ENCODE measurements at places on chromosomes 2 and 18.

DNA sequence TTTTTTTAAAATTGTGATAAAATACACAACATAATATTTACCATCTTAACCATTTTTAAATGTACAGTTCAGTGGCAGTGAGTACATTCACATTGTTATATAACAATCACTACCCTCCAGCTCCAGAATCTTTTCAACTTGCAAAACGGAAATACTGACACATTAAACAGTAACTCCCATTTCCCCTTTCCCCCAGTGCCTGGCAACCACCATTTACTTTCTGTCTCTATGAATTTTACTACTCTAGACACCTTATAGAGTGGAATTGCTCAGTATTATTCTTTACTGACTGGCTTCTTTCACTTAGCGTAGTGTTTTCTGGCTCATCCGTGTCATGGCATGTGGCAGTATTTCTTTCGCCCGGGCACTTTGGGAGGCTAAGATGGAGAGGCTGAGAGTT is 32.6 kb downstream of the FASTKD2 start:
- no peak for DNase-seq

DNA sequence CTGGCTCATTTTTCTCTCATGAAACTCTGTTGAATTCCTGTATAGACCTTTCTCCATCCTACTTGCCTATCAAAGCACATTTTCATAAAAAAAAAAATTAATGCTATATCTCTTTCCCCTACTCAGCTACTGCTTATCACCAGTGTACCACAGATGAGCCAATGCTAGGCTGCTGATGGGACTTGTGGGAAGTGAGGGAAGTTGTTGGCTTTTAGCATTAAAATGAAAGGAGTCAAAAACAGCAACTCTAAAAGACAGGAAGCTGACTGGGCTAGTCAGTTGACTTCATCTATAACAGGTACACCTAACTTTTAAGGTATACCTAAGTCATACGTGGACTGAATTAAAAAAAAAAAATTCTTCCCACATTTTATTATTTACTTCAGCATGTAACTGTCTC is 102.1 kb downstream of the FAM117B start:
- no peak for DNase-seq

DNA sequence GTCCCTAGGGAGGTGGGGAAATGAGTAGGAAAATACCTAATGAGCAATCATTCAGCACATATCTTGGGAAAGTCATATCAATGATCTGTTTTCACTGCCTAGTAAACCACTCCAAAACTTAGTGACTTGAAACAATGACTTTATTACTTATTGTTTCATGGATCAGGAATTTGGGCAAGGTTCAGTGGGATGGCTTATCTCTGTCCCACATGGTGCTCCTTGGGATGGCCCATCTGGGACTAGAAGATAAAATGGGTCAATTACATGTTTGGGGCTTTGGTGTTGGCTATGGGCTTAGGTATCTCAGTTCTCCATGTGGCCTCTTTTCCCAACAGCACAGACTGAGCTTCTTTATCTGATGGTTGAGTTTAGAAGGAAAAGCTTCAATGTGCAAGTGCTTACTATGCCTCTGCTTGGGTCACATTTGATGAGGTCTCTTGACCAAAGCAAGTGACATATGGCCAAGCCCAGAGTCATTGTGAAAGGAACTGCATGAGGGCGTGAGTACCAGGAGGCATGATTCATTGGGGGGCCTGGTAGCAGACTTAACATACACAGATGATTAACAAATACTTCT is 218.1 kb upstream of the TNP1 start:
- no peak for DNase-seq

GRCh38 chr2:14614017-14614416 is 18.5 kb upstream of the LRATD1 start:
- no peak for DNase-seq

DNA sequence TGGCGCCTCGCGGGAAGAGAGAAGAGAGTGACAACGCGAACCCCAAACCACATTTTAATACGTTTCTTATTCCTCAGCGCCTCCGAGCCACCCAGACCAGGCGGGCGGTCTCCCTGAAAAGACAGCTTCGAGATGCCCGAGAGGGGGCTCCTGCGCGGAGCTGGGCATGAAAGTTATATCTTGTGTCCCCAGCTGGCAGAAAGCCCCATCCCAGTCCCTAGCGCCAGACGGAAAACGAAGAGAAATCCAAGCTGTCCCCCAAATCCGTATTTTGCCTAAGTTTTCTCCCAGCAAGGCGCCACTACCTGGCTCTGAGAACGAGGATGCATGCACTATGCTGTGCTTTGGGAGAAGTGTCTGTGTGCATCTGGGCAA is 797 bp downstream of the NXPH2 start:
- DNase-seq = no peak

DNA sequence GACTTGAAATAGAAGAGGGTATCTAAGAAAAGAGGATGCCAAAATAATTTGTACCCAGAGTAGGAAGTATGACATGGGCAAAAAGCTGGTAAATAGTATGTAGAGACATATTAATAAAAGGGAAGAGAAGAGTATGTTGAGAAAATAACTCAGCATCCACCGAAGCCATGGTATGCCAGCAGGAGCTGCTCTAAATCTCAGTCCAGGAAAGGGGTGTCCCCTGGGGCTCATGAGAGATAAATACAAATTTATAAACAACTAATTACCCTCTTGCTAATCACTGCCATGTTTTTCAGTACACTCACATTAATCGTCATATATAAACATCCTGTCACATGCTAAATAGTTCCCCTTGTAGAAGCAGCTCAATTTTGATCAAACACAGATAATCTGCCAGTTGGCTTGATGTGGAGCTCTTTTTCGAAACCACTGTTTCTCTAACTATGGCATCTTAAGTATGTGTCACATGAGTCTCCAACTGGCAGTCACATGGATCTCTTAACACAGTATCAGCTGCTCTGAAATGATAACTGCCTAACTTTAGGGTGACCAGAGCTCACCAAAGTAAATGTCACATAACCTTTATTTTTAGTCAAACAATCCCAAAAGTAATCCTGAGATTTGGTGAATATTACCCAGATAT is 31.9 kb downstream of the EXOC6B start:
- no peak for DNase-seq

- no peak for DNase-seq
These were observed 796 bp downstream of the RFTN2 start for GRCh38 chr2:197674591-197674990.

GRCh38 chr18:33169218-33169617 is 271.3 kb downstream of the CCDC178 start:
- DNase-seq = no peak

GRCh38 chr18:75016025-75016717 is 192.8 kb downstream of the PTGR3 start:
- DNase-seq = no peak

DNA sequence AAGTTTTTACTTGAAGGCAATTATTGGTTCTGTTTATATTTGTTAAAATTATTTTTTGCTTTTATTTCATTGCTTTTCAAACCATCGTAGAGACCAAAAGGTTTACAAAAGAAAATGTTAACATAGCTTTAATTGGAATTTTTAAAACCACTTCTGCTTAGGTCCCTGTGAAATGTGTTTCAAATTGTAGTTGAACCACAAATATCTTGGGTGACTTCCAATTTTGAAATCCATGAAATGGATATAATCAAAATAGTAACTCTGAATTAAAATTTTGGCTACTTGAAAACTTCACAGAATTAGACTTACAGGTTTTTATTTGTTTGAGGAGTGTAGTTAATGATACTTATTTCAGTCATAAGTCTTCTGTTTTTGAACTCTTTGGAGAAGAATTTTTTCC is 3.1 kb upstream of the SPAG16 start:
- no peak for DNase-seq

GRCh38 chr18:41320100-41320499 is 634.9 kb upstream of the PIK3C3 start:
- no peak for DNase-seq

- no peak for DNase-seq
These were observed 23.4 kb downstream of the SH2D6 start for GRCh38 chr2:85441864-85442263.

- DNase-seq = no peak
These were observed 31.2 kb upstream of the GALM start for GRCh38 chr2:38634684-38635083.

DNA sequence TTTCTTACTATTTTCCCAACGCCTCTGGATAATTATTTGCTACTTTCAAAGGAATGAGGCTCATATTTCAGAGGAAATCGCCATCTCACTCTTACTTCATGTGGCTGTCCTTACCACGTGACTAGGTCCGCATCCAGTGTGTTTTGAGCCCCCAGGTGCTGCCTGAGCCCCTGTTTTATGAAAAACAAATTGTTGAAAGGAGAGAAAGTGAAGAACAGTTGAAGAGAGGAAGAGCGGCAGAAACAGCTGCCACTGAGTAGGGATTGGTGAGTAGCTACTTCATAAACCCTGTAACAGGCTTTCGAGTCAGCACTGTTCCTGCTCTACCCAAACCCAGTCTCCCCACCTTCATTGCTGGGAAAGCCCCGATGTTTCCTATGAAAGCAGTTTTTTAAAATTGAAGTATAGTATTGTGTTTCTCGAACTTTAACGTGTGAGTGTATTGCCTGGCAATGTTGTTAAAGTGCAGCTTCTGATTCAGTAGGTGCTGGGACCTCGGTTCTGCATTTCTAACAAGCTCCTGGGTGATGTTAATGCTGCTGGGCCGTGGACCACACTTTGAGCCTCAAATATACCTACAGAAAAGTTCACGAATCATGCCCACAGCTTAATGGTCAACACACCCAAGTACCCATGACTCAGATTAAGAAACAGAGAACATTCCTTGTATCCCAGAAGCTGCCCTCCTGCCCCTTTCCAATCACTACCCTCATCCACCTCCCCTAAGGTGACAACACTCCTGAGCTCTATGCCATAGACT is 39.7 kb downstream of the TMEM177 start:
- DNase-seq = no peak

- DNase-seq = peak; percentile 46
These were observed 218.8 kb downstream of the DYSF start for GRCh38 chr2:71671895-71672825.

DNA sequence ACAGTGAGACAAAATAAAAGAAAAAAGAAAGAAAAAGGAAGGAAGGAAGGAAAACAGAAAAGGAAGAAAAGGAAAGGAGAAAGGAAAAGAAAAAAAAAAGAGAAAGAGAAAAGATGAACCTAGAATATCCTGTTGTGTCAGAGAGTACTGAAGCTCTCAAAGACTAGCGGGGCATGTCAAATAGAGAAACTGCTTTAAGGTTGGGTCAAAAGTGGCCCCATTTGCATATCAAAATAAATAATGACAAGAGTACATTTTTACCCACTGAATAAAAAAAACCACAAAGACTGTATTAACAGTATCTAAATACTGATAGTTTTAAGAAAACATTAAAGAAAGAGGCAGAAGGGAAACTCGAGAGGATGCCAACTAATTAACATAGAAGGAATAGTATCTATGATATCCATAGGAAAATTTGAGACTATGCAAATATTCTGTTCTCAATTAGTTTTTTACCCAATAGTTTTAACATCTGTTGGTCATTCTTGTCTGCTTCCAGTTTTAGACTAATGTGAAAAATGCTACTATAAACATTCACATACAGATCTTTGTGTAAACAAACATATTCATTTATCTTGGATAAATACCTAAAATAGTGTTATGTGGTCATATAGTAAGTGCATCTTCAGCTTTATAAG is 53.2 kb downstream of the SFXN5 start:
- DNase-seq = no peak

- no peak for DNase-seq
These were observed 104.0 kb downstream of the COBLL1 start for GRCh38 chr2:164737612-164738081.

- no peak for DNase-seq
These were observed at the start of gene ERMN for GRCh38 chr2:157325786-157326185. Gene ERMN (minus strand): TSS chr2:157325824. CDS start chr2:157325642, 182 bp downstream.

DNA sequence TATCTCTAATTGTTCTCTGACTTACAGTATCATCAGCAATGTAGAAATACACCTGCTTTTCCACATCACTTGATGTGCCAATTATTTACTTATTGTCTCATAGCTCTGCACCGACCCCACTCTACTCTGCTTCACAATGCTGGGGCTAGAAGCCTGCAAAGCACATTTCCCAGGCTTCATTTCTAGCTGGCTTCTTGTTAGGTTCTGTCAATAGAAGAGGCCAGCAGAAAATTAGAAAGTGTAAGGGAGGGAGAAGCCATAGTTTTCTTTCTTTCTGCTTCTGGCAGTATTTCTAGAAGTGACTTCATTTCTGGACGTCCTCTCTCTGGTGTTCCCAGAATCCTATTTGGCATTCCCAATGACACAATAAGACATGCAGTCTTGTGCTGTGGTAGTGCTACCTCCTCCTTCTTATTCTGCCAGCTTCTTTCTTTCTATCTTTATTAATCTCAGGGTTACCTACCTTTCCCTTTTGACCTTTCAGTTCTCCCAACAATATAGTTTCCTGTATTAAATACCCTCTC is 12.5 kb upstream of the TANC1 start:
- DNase-seq = no peak

DNA sequence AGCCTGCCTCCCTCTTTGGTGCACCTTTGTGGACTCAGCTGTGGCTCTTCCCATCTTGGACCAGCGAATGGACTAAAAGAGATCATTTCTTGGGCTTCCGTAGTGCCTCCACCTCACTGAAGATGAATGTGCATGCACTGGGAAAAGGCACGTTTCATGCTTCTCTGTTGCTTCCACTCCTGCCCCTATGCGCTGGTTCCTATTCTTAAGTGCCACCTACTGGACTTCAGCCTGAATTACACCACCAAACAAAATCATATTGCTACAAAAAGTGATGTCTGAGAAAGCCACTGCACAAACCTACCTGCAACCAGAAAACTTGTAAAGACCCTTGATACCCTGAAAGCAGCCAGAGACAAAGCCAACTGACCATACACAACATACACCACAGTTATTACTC is 695.6 kb downstream of the TSN start:
- no peak for DNase-seq

GRCh38 chr2:28279371-28279770 is 113.3 kb upstream of the FOSL2 start:
- no peak for DNase-seq

- no peak for DNase-seq
These were observed 229.2 kb downstream of the MYT1L start for GRCh38 chr2:2101924-2102323.

DNA sequence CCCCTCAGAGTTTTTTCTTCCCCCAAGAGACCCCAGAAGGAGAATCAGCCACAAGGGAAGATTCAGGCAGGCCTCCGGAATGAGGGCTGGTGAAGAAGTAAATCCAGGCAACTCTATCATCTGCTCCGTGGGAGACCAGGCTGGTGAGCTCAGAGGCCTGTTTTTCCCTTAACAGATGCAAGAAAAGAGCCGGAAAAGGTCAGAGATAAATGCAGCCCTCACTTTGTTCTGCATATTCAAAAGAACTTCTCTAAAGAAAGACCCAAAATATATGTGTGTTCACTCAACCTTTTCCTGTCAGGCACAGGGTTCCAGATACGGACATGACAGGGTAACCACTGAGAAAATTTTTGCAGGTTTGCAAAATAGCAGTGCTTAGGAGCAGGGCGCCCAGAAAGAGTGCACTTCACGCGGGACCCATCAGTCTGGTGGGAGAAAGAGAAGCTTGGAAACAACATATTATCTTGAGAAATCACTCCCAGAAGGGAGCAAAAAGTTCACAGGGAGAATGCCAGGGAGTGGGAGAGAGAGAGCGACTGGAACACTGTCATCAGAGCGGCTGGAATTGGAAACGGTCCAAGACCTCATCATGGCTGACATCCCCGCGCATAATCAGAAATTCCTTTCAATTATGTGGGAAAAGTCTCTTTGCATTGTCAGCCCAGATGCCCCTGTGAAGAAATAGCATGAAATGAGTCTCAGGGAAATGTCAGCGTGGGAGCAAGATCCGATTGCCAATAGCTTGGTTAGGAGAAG is 244.8 kb upstream of the SLC14A2 start:
- no peak for DNase-seq
